Lung (tissue), 17 donors: ENCODE measurements at places on chromosomes 7 and 10.

GRCh38 chr7:26694713-26695112 is 169.7 kb downstream of the SKAP2 start:
- no peak for DNase-seq

GRCh38 chr10:11901833-11902475 is 78.8 kb downstream of the PROSER2 start:
- no peak for DNase-seq

- DNase-seq: peak; percentile 49
These were observed 35.8 kb downstream of the GBF1 start for GRCh38 chr10:102281102-102281487.

GRCh38 chr10:71344993-71345480 is 26.0 kb downstream of the SLC29A3 start:
- no peak for DNase-seq

- DNase-seq: no peak
These were observed 82.8 kb upstream of the TNS3 start for GRCh38 chr7:47664650-47665195.

DNA sequence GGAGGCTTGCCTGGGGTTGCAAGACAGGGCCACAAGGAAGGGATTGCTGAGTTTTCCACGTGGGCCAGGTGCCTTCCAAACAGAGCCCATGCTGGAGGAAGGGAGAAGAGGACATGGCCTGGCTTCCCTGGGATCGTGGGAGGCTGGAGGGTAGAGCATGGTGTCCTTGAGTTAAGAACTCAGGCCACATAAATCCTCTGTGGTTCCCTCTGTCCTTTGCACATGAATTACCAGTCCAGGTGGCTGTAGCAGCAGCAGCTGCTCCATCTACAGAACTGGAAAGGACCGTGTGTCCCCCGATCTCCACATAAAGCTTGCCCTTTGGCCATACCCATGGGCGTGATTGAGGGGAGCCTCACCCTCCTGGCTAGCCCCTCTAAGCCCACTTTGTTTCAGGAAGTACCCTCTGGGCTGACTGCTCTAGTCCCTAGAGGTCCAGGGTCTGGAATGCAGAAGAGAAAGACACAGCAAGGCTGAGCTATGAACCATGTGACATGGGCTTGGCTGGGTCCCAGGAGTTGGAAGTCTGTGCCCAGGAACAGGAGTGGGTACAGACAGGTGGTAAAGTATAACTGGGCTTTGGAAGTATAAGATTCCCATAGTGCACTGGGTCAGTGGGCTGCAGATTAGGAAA is 84.9 kb downstream of the C10orf105 start:
- peak; percentile 45 for DNase-seq

DNA sequence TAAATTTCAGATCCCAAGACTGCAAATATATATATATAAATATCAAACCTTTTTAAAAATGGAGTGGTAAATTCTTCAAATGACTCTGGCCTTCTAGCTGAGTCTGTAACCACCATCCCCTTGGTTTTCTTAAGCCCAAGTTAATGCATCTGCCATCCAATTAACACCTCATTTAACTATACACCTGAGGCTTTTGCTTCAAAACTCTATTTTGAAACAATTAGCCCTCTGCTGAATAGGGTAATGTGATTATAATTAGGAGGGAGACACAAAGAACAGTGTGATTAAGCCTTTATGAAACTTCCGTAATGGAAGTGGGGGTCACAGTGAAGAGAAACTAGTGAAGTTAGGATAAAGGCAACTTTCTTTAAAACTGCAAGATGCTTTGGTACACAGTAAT is 83.6 kb downstream of the GPR37 start:
- no peak for DNase-seq

DNA sequence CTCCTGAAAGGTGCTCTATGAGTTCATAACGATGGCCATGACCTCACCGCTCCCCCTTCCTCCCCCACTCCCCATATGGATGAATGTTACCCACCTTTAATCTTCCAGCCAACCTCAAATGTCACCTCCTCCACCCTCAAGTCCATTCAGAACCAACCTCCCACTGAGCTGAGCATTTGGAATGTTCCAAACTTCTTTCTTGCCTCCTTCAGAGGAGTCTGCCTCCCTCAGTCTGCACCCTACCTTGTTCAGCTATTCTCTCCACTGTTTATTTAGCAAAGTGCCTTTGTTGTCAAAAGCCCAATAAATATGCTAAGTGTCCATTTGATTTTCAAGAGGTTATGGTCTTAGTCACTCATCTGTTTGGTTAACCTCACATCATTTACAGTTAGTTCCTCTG is 22.9 kb upstream of the MTPAP start:
- no peak for DNase-seq

DNA sequence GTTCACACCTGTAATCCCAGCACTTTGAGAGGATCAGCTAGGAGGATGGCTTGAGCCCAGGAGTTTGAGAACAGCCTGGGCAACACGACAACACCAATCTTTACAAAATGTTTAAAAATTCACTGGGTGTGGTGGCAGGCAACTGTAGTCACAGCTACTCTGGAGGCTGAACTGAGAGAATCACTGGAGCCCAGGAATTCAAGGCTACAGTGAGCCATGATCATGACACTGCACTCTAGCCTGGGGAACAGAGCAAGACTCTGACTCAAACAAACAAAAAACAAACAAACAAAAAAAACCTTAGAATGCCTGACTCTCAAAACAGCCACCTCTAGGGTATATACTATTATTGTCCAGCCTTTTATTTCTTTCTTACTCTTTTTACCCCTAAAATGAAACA is 56.5 kb upstream of the PAPSS2 start:
- no peak for DNase-seq

- no peak for DNase-seq
These were observed 280.5 kb downstream of the MAD1L1 start for GRCh38 chr7:1952169-1952760.

DNA sequence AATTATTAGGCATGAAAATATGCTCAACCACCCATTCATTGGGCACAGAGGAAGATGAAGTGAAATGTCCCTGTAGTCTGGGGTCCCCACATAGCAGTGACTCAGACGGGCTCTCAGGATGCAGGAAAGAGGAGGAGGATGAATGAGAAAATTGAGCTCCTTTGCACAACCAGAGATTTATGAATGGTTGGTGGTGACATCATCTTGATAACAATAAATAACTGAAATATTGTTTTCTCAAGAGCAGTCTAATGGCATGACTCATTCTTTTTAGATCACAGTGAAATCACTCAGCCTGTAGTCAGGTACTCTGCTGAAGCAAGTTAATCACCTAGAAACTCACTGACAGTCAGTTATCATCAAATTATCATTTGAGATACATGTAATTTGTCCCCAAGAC is 254.1 kb downstream of the RELN start:
- DNase-seq: no peak

DNA sequence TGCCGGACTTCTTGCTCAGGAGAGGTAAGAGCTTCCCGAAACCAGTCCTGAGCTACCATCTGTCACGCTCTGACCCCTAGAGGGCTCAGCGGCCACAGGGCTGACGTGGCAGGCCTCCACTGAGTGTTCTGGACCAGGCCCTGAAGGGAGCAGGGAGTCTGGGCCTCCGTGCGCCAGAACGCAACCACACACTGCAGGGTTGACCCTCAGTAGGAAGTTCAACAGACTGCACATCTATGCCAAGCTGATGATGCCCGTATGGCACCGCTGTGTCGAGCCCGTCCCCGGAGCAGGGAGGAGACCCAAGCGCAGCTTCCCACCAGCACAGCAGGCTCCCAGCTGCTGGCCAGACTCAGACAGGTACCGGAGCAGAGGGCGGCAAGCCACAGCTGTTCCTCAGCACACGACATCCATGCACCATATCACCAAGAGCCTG is 39.2 kb downstream of the CAMK2B start:
- no peak for DNase-seq

DNA sequence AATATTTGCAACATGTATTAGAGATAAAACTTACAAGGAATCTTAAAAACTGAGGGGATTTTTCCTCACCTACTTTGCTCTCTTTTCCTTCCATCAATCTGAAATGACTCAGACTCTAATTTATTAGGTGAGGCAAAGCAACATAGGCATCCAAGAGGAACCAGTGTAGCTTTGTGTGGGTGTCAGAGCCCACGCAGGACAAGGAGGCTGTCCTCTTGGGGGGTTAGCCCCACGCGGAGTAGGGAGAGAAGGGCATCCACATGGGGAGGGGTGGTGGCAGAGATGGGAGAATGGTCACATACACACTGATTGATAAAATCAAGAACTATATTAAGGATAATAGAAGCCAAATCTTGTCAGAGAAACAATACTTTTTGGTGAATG is 33.8 kb upstream of the ARMS2 start:
- no peak for DNase-seq

DNA sequence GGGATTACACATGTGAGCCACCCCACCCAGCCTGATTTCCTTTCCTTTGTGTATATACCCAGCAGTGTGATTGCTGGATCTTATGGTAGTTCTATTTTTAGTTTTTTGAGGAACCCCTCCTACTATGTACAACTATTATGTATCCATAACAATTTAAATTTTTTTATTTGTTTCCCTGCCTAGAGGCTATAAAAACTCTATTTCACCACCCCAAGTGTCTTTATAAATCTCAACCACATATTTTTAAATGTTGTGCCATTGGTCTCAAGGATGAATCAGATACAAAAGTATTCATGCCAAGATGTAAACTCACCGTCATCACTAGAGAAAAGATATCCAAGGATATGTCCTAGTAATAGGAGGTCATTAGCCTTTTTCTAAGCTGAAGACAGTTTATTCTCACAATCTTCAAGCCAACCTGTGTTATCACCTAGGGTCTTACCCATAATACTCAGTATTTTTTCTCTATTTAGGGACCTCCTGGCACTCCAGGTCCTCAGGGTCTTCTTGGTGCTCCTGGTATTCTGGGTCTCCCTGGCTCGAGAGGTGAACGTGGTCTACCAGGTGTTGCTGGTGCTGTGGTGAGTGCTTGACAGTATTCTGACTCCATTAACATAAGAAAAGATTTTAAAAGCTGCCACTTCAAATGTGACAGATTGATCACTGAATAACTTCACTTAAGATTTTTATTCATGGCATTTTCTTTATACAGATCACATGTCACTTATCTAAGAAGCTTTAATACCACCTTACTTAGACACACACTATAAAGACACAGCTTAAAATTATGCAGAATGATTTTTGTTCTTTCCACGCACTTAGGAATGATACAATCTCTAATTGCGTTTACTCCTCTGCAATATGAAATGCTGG is 29.4 kb downstream of the COL1A2 start:
- no peak for DNase-seq

DNA sequence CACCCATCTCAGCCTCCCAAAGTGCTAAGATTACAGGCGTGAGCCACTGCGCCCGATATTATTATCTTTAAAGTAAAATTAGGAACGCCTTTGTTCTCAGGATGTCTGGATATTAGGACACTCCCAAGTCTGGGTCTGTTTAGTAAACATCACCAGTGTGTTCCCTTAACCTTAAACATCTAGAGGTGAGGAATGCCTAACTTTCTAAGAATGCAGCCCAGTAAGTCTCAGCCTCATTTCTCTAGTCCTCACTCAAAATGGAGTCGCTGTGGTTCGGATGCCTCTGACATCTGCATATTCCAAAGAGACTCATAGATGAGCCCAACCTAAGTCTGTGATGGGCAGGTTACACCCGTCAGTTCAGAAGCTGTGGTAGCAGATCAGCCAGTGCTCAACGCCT is 4.3 kb upstream of the INSYN2A start:
- DNase-seq: no peak

- DNase-seq: no peak
These were observed 295.9 kb upstream of the NFE2L3 start for GRCh38 chr7:25855854-25856782.

DNA sequence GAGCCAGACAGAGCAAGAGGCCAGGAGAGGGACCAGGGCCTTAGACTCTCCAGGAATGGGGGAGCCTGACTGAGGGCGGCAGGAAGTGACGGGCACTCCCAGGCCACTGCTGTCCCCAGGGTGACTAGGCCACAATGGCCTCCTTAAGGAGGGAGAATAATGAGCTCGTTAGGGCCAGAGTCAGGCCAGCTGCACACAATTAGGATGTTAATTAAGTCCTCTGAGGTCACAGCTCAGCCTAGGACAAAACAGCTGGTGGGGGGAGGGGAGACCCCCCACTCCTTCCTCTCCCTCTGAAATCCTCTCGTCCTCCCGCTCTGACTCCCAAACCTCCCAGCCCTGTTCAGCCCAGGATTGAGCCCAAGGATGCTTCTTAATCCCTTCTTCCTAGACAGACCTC is 143.0 kb downstream of the NEURL1 start:
- no peak for DNase-seq

DNA sequence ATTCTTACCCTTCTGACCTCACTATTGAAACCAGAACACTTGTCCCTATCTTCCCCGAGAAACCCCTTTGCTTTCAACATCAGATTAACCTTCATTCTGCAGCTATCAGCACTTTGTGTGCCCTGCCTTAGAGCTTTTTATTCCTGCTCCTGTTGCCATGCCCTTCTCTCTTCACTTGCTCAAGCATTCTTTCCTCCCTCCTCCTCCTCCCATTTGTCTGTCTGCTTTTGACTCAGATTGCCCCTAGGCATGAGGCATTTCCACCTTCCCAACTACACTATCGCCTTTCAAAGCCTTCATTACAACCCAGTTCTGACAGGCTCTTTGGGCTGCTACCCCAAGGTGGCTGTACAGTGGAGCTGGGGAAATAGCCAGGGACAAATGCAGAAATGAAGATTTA is 143.3 kb downstream of the SLC25A13 start:
- no peak for DNase-seq

DNA sequence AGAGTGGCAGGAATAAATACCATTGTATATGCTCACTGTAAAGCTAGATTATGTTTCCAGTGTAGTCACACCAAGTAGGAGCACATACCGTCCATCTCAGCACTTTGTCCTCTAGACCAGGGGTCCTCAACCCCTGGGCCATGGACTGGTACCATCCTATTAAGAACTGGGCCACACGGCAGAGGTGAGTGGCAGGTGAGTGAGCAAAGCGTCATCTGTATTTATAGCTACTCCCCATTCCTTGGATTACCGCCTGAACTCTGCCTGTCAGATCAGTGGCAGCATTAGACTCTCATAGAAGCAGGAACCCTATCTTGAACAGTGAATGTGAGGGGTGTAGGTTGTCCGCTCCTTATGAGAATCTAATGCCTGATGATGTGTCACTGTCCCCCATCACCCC is 735.3 kb downstream of the MAGI2 start:
- DNase-seq: no peak

- no peak for DNase-seq
These were observed 594.5 kb downstream of the SDK1 start for GRCh38 chr7:3895341-3896116.

DNA sequence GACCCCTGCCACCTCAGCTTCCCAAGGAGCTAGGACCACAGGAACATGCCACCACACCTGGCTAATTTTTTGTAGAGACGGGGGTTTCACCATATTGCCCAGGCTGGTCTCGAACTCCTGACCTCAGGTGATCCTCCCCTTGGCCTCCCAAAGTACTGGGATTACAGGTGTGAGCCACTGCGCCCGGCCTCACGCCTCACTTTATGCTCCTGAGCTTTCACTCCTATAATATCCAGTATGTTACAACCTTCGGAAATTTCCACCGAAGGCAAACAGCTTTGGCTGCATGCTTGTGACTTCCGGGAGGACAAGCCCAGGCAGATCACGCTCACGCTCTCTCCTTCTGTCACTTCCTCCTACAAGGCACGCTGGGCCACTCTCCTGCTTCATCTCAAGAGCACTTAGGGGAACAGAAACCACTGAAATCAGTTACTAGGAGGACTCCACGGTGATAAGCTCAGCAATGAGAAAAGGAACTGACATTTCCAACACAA is 4.4 kb upstream of the MAD1L1 start:
- peak; percentile 33 for DNase-seq
